ENCODE measurements at places on chromosomes 13 and 19.

- peak; percentile 44 for DNase-seq
These were observed at the start of gene KCNN4 for GRCh38 chr19:43780706-43781525. TSS of gene KCNN4 (minus strand) at chr19:43780973. CDS start at chr19:43780861, 112 bp downstream.

- DNase-seq, result no peak
These were observed 13.3 kb downstream of the CD37 start for GRCh38 chr19:49348305-49349189.

- no peak for DNase-seq
These were observed 94.2 kb downstream of the ZNF737 start for GRCh38 chr19:20471431-20471830.

GRCh38 chr19:49403404-49404187 is 15.5 kb downstream of the KASH5 start:
- DNase-seq, result no peak

GRCh38 chr13:59250336-59251189 is 913.2 kb downstream of the DIAPH3 start:
- DNase-seq, result no peak

GRCh38 chr19:53161123-53161522 is 2.3 kb upstream of the ZNF347 start:
- no peak for DNase-seq

- DNase-seq, result no peak
These were observed 1146.2 kb upstream of the SPRY2 start for GRCh38 chr13:81487151-81487550.

DNA sequence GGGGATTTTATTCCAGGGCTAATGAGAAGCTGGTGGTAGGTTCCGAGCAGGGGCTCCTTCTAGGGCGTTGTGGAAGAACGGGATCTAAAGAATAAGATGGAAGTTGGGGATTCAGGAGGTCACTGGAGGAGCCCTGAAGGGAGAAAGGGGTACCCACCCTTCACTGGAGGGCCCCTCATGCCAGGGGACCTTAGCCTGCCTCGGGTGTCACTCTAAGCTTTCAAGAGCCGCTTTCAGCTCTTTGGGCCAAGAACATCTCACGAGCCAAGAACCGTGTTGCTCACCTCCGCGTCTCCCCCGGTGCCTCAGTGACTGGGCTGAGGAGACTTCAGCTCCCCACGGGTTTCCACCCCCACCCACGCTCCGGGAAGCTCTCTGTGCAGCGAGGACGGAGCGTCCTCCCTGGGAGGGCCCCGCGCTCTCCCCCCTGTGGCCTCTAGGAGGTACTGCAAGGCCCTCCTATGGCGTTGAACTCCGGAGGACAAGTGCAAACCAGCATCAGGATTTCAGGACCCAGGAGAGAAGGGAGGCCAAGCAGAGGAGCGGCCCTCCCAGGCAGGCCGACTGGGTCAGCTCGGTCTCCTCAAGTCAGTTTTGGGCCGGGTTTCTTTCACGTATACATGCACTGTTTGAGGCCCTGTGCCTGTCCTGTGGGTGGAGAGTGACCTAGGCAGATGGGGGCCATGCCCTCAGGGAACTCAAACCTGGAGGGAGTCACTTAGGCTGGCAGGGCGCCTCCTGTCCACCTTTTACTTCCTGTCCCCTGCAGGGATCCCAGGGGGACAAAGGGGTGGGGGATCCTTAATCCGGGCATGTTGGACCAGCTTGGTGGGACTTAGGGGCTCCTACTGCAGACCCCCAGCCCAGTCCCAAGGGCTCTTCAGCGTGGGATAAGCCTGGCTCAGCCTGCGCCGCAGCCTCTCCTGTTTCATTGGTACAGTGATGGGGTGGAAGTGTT is 5.1 kb upstream of the KRTDAP start:
- peak; percentile 57 for DNase-seq

- DNase-seq, result peak; percentile 71
These were observed 19.0 kb downstream of the MRPS12 start for GRCh38 chr19:38949580-38950367.

GRCh38 chr19:5456841-5457200 is 1.6 kb downstream of the ZNRF4 start:
- DNase-seq, result no peak

DNA sequence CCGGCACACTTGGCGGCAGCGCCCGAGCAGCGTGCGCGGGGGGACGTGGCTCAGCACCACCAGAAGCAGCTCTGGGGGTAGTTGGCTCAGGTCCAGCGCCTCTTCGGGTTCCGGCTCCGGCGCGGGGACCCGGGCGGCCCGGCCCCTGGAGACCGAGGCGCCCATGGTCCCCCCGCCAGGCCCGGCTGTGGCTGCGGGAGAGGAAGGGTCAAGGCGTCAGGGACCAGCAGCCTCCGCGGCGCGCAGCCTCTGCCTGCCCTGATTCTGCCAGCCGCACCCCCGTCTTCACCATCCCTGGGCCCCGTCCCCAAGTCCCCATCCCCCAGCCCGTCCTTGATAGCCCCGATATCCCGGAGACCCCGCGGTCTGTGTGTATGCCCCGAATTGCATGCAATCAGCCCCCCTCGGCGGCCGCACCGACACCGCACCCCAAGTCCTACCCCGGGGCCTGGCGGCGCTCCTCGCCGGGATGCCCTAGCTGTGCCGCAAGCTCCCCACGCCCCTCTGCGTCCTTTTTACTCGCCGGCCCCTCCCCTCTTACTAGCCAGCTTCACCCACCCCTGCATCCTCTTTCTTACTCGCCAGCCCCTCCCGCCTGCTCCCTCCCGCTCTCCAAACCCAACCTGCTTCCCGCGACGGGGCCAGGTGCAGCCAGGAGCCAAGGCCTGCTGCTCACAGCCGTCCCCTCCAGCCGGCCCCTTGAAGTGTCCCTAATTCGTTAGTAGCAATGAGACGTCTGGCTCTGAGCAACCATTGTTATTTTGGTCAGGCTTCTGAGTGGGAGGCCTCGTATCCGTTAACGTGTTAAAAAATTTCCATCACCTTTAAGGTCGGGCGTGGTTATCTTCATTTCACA is at the start of gene FBXO27:
TSS of gene FBXO27 (minus strand) at position 487 of the 856 bp plus-strand sequence. CDS start at position 165, 322 bp downstream.
- DNase-seq, result peak; percentile 2

DNA sequence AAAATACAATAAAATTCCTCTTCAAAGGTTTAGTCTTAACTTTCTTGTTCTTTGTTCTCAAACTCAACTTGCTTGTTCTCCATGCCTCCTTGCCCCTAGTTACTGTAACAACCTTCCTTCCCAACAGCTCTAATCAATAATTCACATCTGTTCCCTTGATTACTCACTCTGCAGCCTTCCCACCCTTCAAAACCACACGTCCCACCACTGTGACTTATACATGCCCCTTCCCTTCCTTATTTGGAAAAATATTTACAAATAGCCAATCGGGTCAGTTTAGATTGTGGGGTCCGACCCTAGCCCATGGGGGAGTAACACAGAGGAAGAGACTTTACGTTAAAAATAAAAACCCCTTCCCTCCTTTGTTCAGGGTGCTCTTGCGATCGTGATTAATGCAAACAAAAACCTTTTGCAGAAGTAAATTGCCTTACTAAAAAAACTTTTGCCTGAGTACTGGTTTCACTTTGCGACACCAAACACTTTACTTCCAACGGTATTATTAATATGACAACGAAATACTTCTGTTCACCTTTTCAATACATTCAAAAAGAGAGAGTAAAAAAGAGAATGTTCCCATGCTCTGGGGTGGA is 512 bp upstream of the ZNF93 start:
- no peak for DNase-seq

GRCh38 chr13:93292366-93292765 is 65.8 kb downstream of the GPC6 start:
- no peak for DNase-seq

DNA sequence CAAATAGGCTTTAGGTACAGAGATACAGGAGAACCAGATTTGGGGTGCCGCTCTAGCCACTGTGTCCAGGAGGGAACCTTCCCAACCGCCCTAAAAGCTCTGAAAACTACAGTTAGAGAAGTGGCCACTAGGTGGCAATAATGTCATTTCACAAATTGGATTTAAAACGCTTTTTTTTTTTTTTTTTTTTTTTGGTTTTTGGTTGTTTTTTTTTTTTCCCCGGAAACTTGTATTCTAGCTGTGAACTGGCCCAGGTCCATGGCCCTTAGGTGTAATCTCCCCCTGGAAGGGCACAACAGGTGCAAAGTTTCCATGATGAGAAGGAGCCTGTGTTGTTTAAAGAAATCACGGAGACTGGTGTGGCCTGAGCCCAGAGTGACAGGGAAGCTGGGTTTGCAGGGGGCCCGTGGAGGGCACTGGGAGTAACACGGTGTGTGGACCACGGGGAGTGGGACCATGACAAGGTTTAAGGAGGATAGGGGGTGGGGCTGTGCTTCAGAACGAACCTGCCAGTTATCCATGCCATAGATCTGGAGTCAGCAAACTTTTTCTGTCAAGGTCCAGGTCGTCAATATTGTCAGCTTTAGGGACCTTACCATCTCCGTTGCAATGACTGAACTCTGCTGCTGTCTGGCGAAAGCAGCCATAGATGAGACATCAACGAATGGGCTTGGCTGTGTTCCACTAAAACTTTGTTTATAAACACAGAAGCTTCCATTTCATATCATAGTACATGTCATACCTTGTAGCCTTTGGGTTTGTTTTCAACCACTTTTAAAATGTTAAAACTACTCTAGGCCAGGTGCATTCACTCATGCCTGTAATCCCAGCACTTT is 10.1 kb downstream of the OR1I1 start:
- DNase-seq, result peak; percentile 11

DNA sequence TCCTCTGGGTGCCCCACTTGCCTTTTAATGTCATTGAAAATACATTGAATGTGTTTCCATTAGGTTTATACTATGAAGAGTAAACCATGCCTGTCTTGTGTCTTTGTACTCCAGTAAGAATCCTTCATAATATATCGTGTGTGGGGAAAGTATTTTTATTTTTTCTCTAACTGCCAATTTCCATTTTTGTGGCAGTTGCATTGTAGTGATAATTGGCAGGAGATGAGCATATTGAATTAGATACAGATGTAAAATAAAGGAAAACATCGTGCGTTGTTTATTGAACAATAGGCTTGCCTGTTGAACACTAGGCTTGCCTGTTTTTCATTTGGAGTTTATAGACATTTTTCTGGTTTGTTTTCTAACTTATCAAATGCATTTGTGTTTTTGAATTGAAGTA is 218.8 kb downstream of the NBEA start:
- DNase-seq, result no peak

GRCh38 chr19:30062907-30063649 is 121.0 kb downstream of the URI1 start:
- DNase-seq, result no peak

DNA sequence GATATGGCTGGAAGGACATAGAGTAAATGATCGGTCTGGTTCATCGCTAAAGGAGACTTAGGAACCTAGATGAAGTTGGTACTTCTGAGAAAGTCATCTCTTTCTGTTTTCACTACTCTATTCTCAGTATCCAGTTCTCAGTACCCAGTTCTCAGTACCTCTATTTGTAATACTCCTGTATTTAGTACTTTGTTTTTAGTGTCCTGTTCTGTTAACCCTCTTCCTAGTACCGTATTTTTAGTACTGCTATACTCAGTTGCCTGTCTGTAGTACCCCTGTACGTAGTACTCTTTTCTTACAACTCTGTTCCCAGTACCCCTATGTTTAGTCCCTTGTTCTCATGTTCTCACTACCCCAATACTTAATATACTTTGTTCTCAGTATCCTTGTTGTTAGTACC is 1.2 kb downstream of the RFXAP start:
- no peak for DNase-seq

Data from activated T-cell treated with anti-CD3 and anti-CD28 coated beads for 1 hour (primary cell).